ENCODE measurements at places on chromosomes 3 and 15.

DNA sequence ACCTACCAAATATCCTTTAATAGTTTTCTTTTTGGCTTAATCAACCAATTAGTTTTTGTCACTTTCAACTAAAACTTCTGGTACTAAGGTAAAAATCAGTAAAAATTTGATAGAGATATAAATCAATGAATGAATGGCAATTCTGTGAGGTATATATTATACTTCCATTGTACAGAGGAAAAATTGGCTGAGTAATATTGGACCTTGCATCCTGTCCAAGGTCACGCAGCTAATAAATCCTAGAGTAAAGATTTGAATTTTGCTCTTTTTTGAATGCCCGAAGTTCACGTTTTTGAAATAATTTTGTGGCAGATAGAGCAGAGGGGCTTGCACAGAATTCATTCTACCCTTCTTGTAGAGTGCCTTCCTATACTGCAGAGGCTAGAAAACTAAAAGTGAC is 81.1 kb upstream of the ZNF280D start:
- DNase-seq: no peak

DNA sequence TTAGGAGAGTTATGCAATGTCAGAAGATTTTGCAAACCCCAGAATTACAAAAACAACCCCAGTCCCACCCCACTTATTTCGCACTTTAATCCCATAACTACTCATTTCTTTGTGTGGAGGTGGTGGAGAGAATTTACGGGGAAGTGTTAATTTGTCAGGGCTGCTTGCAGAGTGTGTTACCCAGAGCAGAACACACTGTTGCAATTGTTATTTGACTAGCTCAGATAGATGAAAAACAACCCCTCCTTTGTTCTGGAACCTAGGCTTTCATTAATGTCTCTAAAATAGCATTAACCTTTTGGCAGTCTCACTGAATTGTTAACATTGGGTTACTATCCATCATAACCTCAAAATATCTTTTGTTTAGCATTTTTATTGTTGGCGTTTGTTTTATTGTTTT is 55.8 kb upstream of the MINAR1 start:
- no peak for DNase-seq

DNA sequence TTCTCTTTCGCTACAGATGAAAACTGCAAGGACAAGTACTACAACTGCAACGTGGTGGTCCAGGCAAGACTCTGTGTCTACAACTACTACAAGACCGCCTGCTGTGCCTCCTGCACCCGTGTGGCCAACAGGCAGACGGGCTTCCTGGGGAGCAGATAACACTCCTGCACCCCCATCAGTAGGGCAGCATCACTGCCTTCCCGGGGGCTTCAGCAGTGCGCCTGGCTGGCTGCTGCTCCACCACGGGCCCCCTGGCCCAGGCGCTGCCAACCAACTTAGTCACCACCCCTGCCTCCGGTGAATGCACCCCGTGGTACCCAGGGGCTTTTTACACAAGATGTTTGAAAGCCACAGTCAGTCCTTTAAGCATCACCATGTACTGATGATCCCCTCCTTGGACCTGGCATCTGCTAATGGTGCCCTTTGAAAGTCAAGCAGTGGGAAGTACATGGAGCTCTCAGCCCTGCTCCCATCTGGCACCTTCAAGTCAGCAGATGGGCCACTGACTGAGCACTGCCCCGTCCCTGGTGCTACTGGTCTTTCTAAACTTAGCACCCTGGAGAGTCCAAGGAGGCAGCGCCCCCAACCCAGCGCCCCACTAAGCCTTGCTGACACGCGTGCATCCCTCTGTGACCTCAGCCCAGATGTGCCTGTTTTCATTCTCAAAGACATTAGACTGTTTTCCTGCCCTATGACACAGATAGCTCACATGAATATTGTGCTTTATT is 33.0 kb upstream of the NR2E3 start:
- DNase-seq: no peak

DNA sequence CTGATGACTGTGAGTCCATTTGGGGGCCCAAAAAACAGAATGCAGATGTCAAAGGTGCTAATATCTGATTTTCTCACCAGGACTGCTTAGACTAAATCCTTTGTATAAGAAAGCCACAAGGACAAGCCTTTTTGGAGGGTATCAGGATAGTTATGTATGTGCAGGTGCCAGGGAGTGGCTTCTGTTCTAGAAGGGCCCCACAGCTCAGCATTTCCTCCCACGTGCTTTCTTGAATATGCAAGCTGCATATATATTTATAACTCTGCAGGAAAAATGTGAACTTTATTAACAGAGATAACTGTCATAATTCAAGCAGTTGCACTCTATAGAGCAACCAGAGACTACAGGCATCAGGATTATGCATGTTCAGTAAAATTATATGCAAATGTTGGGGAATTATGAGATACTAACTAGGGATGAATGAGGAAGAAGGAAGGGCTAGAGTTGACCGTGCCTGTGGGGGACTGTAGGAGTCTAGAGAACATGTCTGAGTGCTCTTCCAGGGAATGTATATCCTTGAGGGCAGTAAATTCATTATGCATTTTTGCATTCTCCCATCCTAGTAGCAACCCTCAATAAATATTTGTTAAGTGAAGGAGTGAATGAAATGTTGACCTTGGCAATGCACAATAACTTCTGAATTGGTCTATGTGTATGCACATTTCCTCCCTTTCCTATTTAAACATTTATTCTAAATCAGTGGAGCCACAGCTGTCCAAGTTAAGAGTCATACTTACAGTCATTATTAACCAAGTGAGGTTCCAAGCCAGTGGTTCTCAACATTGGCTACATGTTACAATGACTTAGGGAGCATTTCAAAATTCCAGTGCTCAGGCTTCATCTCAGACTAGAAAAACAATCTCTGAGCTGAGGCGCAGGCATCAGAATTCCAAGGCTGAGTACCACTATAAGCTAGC is 94.8 kb upstream of the ANKRD28 start:
- no peak for DNase-seq

DNA sequence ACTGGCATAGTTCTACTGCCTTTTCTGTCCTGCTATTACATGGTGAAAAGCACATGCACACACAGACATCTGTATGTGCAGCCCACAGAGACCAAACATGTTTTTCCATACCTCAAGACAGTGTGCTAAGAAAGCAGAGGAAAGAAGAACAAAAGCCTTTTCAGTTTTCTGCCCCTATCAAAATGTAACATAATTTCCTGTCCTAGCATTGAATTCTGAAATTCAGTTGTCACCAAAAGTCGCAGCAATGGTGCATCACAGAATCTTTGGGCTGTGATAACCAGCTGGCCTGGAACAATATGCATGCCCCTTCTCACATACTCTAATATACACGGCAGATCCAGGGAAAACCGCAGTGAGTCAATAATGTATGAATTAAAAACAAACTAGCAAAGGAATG is 153.8 kb upstream of the RAP2B start:
- no peak for DNase-seq

DNA sequence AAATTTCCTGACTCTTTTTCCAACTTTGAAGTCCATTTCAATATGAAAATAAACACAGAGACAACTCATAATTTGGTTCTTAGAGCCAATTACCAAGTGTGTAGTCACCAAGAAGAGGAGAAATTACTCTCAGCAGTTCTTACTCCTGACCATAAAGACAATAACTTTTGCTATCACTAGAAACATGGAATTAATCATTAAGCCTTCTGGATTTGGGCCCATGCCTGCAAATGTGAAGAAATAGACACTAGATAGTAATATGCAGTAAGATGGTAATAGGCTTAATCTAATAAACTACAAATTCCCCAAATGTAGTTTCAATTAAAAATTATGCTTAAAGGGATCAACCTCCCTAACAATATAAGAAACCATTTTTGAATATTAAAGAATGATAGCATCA is 185.1 kb upstream of the AGTR1 start:
- DNase-seq: no peak

DNA sequence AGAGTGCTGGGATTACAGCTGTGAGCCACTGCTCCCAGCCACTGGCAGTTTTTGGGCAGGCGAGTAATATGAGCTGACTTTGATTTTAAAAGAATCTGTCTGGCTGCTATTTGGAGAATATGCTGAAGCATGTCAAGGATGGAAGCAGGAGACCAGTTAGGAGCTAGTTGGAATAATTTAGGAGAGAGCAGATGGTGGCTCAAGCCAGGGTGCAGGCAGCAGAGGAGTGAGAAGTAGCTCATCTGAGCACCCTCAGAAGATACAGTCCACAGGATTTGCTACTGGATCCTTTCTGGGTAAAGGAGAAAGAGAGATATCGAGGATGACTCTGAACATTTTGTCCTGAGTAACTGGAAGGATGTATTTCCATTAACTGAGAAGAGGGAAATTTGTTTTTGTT is 30.4 kb upstream of the BDH1 start:
- DNase-seq: no peak

DNA sequence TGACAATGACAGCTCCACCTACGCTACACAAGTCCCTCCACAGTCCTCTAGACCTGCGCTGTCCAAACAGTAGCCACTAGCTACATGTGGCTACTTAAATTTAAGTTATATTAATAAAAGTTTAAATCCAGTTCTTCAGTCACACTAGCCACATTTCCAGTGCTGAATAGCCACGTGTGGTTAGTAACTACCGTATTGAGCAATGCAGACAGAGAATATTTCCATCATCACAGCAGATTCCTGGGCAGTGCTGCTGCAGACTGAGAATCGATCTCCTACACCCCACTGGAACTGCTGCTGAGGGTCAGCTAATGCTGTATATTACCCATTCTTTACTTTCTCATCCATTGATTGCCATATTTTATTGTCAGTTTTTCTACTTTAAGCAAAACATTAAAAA is 40.9 kb downstream of the HDC start:
- no peak for DNase-seq

- no peak for DNase-seq
Observed at GRCh38 chr3:149258298-149258697, 36.7 kb upstream of the CP start.

DNA sequence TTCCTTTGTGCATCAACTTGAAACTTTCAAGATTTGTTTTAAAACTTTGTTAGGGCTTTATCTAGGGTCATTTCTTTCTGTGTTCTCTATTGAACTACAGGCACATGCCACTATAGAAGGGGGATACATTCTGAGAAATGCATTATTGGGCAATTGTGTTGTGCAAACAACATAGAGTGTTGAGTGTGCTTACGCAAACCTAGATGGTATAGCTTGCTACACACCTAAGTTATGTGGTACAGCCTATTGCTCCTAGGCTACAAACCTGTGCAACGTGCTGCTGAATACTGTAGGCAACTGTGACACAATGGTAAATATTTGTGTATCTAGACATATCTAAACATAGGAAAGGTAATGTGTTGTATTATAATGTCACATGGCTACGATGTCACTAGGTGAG is 33.0 kb upstream of the KLF13 start:
- DNase-seq: no peak

- no peak for DNase-seq
Observed at GRCh38 chr3:117790235-117790987, 1080.8 kb downstream of the TUSC7 start.

GRCh38 chr3:31354373-31354772 is 178.4 kb upstream of the STT3B start:
- no peak for DNase-seq

DNA sequence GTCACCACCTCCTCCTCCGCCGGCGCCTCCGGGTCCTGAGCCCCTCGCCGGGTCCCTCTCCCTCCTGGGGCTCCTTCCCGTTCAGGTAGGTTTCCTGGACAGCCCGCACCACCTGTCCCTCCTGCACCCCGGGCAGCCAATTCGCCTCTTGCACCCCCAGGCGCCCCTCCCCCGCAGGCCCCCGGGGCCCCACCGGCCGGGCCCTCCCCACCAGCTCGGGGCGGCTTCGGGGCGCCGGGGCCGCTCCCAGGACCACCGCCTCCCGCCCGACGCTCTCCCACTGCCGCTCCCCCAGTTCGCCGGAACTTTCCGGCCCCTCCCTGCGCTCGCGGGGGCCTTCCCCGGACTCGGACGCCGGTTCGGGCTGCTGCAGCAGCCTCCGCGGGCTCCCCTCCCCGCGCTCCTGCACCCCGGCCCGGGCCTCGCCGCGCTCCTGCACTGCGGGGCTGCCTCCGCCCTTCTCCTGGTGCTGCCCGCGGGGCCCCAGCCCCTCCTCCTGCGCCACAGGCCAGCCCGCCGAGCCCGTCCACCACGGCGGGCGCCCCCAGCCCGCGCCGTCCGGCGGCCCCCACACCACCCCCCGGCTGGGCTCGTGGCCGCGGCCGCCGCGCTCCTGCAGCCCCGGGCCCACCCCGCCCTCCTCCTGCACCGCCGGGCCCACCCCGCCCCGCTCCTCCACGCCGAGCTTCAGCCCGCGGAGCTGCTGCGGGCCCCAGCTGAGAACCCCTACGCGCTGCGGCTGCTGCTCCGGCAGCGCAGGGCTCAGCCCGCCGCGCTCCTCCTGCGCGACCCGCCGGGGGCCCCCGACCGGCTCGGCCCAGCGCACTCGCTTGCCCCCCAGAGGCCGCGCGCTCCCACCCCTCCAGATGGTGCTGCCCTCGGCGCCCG is 587 bp upstream of the TNK2 start:
- DNase-seq: no peak

DNA sequence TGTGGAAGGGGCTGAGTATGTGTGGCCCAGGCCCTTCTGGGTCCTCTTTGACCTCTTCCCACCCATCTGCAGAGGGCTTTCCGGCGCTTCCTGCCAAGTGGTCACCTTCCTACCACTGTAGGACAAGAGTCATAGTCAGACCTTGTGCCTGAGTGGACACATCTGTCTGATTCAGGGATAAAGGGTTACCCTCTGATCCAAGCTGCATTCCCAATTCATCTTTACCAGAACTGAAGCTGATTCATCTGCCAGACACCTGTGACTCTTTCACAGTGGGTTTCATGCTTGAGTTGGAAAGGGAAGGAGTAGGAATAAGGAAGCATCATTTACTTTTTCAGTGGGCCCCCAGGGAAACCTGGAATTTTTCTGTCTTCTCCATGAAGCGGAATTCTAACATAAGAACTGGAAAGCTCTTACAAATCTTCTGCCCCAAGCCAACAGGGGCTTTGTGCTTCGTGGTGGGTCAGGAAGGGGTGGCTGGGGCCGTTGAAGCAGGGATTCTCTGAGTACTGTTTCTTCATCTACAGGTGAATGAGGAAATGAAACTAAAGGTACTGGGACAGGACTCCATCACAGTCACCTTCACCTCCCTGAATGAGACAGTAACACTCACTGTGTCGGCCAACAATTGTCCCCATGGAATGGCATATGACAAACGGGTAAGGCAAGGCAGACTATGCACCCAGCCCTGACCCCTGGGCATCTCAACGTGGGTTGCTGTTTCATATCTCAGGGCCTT is 46.4 kb downstream of the C3orf20 start:
- DNase-seq: no peak

- no peak for DNase-seq
Observed at GRCh38 chr3:170635385-170635735, 49.5 kb upstream of the SLC7A14 start.
